NCI-H2029 treated with DMSO at 0.1 percent for 48 hours (cell line): ENCODE measurements at places on chromosomes 11 and 22.

DNA sequence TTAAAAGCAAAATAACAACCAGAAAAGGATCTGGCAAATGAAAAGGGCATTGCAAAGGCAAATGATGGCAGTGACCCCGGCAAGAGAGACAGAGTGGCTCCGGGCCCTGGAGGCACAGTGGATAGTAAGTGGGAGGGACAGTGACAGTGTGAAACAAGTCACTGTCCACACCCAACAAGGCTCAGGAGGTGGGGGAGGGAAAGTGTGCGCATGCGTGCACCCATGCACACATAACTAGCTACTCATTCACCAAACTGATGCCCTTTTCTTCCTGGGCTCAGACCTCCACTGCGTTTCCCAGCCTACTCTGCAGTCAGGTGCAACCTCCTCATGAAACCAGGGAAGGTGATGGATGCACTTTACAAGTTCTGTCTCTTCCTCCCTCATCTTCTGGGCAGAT, 108.4 kb downstream of the SHANK2 start:
- DNase-seq = no peak

GRCh38 chr22:28620244-28620922, 59.3 kb downstream of the TTC28 start:
- DNase-seq = no peak

DNA sequence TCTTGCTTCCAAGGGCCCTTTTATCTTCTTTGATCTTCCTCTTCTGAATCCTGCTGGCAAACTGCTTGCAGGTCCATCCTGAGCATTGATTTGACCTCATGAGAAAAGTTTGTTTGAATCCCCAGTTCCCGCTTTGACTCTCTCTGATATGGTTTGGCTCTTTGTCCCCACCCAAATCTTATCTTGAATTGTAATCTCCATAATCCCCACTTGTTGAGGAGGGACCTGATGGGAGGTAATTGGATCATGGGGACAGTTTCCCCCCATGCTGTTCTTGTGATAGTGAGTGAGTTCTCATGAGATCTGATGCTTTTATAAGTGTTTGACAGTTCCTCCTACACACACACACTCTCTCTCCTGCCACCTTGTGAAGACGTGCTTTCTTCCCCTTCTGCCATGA, 126.6 kb upstream of the ARHGAP20 start:
- DNase-seq = no peak

DNA sequence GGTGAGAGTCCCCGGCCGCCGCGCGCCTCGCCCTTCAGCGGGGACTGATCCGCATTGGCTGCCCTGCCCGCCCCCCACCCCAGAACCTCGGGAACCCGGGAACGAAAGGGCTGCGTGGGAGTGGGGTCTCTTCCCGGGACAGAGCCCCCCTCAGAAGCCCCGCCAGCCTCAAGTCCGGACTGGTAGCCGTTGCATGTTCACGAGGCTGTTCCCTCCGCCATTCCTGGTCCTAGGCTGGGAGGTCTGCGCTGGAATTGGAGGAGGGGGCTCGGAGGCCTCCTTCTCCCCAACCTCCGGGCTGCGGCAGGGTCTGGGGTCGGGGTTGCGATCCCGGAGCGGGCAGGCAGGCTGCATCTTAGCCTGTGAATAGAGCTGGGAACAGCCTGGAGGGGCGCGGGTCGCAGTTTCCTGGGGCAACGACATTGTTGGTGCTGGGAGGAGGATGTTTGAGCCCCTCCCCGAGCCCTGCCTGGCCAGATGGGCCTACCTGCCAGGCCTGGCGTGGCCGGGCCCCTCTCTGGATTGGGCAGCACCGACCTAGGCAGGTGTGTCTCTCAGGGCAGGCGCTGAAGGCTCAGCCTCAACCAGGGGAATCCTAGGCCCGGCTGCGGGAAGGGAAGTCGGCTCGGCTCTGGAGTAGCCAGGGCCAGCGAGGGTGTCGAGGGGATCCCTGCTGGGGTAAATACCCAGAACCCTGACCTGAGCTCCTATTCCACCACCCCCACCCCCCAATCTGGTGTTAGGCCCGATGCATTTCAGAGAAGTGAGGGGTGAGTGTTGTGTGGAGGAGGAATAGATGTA, 670 bp downstream of the MAPK8IP1 start:
- DNase-seq = no peak

GRCh38 chr22:44701824-44702478, at the start of gene PRR5:
TSS of gene PRR5 (plus strand) at chr22:44702204. CDS start at chr22:44702475, 271 bp downstream.
- no peak for DNase-seq
